Glutamatergic neuron (in vitro differentiated cells): ENCODE measurements at places on chromosomes 1 and 21.

DNA sequence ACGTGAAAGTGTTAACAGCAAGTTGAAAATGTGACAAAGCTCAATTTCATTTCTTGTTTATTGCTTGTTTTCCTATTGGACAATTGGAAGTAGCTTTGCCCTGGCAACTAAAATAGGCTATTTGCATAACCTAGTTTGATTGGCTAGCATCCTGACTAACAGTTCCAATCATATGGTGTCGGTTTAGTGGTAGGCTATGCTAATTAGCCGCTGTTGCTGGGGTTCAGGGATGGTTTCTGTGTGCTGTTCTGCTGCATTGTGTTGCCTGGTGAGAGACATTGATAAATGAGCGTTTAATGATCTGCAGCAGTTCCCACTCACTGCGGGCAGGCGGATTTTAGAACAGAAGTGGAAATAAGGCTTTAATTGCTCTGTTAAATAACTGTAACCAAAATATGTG, 68.5 kb downstream of the DYRK1A start:
- DNase-seq: peak; percentile 51

- no peak for DNase-seq
These were observed 416.5 kb downstream of the PLA2G4A start for GRCh38 chr1:187245201-187245600.

DNA sequence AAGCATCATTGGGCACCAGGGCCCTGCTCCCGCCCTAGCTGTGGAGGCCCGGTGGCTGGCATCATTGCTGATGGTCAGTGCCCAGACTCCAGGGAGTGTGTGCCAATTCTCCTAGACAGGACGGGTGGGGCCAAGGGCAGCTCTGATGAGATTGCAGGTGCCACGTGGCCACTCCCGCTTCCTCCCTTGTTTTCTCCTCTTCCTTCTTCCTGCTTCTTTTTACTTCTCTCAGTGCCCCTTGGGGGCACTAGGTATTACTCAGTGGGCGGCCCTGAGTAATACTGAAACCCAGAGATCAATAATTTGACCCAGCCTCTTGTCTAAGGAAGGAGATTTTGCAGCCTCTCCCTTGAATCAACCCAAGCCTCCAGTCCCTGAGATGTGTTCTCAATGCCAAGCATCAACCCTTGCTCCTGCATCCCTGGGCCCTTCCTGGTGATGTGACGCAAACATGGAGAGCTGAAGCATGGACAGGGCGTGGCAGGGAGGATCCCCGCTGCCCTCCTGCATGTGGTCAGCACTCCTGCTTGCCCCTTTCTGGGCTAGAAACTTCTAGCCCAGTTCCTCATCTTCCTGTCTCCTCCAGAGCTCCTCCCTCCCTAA, 32.4 kb downstream of the CDK18 start:
- DNase-seq: no peak

- DNase-seq: no peak
These were observed 58.7 kb downstream of the TRABD2B start for GRCh38 chr1:47938520-47938919.

DNA sequence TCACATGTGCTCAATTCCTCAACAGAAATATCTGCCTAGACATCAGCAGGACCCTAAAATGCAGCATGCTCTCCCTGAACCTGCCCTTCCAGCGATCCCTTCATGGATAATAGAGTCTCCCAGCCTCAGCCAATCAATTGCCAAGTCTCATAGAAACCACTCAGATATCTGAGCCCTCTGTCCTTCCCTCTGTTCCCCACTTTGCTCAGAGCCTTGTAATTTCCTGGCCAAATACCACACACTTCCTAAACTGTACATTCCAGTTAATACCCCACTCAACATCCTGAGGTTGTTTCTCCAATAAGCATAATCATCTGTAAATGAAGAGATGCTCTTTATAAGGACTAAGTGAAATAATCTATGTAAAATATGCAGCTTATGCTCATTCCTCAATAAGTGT, 59.3 kb upstream of the PTGFRN start:
- no peak for DNase-seq

GRCh38 chr1:229117664-229118300, 153.1 kb upstream of the RAB4A start:
- DNase-seq: no peak

GRCh38 chr1:161001525-161001924, 19.4 kb downstream of the F11R start:
- no peak for DNase-seq

GRCh38 chr1:168301664-168302320, 21.1 kb downstream of the TBX19 start:
- DNase-seq: no peak
